ENCODE measurements at places on chromosomes 16 and 17.

DNA sequence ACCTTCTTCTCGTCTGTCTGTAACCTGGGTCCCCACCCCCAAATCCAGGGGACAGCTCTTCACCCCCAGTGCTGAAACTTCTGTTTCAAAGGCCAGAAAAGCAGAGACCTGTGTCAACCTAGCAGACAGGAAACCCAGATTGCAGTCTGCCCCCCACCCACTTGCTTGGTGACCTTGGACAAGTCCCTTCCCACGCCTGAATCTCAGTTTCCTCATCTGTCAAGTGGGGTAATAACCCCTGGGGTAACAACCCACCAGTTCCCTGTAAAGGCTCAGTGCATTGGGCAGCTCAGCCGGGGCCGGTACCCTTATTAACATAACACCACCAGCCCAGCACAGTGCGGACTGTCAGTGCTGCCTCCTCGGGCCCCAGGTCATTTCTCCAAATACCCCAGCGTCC, 1.3 kb downstream of the STX1B start:
- DNase-seq = no peak

GRCh38 chr17:80111702-80112470, 10.5 kb downstream of the GAA start:
- DNase-seq = no peak

DNA sequence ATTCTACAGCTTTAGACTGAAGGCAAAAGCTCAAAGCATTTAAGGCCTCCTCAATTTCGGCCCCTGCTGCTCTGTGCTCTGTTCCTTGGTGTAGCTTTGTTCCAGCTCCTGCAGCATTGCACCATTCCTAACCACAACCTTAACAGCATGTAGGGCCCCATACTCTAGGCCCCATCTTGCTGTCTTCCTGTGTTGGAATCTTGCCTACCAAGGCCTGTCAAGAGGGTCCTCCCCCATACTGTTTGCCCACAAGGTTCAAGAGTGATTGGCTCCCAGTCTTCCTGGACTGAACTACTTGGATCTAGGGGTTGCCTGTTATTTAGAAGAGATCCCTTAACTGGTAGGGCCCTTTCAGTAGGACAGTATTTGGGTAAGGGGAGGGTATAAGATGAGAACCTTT, 26.8 kb downstream of the TRPV2 start:
- no peak for DNase-seq

- DNase-seq = no peak
These were observed 64.3 kb downstream of the CNGB1 start for GRCh38 chr16:57906382-57907316.

DNA sequence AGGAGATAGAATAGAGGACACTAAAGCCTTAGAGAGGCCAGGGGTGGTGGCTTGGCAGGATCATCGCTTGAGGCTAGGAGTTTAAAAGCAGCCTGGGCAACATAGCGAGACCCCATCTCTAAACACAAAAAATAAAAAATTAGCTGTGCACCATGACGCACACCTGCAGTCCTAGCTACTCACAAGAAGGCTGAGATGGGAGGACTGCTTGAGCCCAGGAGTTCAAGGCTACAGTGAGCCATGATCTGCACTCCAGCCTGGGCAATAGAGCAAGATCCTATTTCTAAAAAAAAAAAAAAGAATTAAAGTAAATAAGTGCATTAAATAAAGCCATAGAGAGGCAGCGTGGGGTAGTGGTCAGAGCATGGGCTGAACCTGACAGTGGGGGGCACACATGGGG, 19.1 kb downstream of the SBK1 start:
- DNase-seq = no peak

- DNase-seq = no peak
These were observed 12.6 kb downstream of the DUSP14 start for GRCh38 chr17:37502009-37502936.

DNA sequence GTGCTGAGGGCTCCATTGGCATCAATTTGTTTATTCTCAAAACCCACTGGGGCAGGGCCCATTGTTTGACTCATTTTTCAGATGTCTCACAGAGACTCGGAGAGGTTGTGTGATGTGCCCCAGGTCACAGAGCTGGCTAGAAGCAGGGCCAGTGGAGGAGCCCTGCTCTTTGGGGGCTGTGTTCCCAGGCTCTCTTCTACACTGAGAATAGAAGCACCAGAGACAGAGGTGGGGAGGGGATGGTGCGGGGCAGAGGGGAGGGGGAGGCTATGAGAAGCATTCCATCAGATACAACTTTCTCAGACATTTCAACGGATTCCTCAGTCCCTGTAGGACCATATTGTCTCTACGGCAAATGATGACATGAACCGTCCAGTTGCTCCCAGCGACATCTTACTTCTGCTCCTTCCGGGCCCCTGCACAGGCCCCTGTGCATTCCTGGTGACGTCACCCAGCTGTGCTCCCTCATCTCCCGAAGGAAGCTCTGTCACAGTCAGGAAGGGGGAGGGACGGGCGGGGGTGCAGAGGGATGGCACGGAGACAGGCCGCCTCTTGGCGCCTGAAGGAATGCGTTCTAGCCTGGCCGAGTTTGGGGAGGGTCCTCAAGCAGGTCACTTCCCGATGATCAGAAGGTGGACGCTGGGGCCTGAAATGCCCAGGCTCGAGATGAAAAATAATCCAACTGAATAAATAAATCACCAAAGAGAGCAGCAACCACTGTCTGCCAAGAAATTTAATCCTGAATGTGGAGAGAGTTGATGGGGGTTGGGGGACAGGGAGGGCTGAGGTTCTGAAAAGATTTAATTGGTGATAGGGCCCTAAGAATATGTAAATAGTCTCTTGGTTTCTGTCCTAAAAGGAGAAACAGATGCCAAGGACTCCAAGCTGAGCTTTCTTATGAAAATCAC, 114.1 kb downstream of the NOG start:
- no peak for DNase-seq

DNA sequence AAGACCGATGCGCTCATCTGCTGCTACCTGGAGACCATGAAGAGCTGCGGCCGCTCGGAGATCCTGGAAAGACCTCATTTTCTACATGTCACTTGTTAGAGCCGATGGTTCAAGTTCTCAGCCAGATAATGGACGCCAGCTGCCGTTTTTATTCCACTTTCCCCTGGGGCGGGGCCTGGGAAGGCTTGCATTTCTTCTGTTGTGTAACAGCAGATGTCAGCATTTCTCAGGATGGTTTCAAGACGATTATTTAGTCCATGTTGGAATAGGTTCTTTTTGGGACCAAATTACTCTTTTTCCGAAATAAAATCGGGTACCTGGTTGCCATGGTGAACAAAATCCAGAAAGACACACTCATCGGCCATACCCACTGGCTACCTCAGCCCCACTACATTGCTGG, 1418.3 kb downstream of the CDH11 start:
- no peak for DNase-seq

DNA sequence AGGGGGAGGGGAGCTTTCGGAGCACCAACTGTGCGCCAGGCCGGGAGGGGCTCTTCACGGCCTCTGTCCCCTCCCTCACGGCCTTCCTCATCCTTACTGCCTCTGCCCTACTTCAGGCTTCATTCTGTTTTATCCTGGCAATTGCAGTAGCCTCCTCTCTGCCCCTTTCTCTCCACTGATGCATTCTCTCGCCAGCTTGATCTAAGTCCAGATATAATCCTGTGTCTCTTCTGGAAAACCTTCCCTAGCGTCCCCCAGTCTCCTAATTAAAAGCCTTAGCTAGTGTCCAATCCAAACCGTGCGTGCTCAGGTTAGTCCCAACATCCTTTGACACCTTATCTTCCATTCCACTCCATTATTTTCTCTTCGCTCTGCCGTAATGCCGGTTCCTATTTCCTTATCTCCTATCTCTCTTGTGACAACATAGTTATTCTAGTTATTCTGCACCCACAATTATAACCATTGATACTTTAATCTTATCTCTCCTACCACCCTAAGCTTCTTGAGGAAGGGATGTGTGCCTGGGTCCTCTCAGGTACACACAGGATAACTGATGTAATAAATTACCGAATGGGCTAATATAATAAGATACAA, 869 bp downstream of the ZNF48 start:
- DNase-seq = no peak
